ENCODE measurements at places on chromosomes 13 and 19. TPM values are rescaled to one million over a fixed set of nuclear protein-coding genes. Genes with fewer than 3 reads are reported as not detected.

DNA sequence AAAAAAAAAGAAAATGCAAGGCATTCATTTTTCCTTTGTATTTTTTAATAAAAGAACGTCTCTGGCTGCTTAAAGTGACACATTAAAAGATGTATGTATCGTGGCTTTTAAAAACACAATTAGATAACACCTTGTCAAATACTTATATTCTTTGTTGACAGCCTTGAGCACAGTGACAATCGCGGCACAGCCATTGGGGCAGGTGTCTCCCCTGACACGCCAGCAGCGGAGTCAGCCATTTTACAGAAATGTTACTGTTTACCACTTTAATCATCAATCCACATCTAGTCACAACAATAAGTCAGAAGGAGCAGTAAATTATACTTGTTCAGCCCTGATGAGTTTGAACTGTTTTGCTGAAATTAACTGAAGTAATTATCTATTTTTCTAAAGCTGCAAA is 224.1 kb downstream of the ZNF536 start:
- DNase-seq = no peak

DNA sequence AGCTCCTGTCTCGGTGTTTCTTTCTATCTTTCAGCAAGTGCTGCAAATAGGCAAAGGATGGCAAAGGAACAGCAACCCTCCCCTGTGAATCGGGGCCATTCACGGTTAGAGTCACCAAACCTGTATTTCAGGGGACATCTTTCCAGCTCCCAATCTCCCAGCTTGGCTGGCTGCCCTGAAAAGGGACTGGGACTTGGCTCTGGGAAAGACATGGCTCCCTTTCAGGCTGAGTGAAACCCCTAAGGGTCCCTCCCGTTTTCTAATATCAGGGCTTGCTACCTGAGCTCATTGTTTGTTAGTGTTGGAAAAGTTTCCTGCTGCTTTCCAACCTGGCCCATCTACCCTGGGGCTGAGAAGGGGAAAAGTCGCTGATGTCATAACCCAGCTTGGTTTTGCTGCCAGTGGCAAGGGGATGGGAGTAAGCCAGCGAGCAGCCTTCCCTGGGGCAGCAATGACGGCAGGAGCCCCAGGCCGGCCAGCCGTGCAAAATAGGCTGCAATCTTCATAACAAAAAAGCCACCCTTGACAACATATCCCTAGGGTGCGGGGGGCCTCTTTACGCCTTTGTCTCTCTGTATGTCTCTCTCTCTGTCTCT is 29.9 kb downstream of the SERP2 start:
- DNase-seq = no peak

The ZNF726 gene
- 3.2 TPM for total RNA-seq

The KLK2 gene
- 0.53 TPM for total RNA-seq

The CATSPERD gene
- total RNA-seq = not detected

DNA sequence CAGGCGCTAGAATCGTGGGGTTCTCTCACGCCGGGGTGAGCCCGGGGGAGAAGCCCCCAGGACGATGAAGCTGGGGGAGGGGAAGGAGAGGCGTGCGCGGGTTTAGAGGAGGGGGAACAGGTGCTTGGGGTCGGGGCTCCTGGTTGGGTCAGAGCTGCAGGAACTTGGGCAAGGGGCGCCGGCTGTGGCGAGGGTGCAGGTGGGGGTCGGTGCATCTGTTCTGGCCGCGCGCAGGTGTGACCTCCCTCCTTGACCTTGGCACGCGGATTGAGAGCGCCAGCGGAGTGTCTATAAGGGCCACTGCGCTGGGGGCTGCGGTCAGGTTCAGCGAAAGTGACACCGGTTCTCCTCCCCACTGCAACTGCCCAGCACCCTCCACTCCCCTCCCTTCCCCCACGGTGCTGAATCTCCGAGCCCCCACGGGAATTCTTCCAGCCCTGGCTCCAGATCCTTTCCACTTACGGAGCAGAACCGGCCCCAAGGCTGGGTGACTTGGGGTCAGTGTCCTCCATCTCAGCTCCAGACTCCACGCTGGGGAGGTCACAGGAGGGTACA is 618 bp downstream of the TMEM38A start:
- no peak for DNase-seq

The SLITRK6 gene
- 9.0 TPM for total RNA-seq

DNA sequence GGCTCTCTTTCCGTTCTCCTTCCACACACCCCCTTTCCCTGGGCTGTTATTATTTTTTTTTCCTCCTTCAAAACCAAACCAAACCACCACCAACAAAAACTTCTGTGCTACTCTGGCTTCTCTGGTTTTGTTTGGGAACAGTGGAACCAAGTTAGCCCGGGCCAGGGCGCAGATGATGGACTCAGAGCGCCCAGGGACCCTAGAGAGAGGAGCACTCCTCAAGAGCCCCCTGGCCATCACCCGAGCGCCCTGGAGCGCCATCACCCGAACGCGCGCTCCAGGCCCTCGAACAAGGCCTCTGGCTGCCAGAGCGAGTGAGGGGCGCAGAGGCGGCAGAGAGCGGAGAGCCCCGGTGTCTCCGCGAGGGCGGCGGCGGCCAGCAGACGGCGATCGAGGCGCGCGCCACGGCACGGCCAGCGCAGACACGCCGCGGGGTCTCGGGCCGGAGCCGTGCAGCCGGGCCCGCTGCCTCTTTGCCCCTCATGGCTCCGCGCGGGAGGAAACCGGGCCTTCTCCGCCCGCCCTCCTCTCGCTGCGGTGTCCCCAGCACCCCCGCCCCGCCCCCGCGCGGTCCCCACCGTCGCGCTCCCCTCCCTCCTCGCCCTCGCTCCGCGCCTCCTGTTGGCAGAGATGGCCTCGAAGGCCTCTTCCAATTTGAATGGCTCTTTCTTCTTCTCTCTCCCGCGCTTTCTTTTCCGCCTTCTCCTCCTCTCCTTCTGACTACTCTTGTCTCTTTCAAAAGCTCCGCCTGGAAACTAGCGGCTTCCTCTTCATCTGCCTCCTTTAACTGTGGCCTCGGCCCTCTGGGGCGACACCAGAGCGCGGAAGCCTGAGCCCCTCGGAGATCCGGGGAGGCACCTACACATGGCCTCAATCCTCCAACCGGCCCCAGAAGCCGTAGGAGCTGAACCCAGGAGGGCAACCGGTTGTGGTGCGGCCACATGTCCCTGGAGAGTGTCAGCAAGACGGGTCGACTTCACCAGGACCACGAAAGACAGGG is 4.1 kb upstream of the SOX1 start:
- DNase-seq = no peak

DNA sequence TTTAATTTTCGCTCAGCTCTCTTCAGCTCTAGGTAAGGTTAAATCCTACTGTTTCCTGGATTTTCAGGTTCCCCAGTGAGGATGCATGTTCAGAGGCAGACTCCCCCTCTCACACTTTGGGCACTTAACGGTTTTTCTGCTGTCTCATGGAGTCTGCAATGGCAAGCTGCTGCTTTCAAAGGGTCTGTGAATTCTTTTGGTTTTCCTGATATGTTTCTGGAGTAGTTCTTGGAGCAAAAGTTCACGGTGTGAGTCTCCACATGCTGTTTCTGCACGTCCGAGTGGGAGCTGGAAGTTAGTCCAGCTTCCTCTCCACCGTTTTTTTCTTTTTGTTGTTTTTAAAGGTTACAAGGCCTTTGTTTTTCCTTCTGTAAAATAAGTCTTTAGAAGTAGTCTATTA is 35.4 kb downstream of the DNAJC15 start:
- DNase-seq = no peak

DNA sequence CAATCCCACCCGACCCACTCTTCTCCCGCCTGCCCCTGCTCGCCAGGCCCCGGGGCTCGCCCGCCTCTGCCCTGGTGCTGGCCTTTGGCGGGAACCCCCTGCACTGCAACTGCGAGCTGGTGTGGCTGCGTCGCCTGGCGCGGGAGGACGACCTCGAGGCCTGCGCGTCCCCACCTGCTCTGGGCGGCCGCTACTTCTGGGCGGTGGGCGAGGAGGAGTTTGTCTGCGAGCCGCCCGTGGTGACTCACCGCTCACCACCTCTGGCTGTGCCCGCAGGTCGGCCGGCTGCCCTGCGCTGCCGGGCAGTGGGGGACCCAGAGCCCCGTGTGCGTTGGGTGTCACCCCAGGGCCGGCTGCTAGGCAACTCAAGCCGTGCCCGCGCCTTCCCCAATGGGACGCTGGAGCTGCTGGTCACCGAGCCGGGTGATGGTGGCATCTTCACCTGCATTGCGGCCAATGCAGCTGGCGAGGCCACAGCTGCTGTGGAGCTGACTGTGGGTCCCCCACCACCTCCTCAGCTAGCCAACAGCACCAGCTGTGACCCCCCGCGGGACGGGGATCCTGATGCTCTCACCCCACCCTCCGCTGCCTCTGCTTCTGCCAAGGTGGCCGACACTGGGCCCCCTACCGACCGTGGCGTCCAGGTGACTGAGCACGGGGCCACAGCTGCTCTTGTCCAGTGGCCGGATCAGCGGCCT is 4.1 kb downstream of the LRFN3 start:
- DNase-seq = no peak

DNA sequence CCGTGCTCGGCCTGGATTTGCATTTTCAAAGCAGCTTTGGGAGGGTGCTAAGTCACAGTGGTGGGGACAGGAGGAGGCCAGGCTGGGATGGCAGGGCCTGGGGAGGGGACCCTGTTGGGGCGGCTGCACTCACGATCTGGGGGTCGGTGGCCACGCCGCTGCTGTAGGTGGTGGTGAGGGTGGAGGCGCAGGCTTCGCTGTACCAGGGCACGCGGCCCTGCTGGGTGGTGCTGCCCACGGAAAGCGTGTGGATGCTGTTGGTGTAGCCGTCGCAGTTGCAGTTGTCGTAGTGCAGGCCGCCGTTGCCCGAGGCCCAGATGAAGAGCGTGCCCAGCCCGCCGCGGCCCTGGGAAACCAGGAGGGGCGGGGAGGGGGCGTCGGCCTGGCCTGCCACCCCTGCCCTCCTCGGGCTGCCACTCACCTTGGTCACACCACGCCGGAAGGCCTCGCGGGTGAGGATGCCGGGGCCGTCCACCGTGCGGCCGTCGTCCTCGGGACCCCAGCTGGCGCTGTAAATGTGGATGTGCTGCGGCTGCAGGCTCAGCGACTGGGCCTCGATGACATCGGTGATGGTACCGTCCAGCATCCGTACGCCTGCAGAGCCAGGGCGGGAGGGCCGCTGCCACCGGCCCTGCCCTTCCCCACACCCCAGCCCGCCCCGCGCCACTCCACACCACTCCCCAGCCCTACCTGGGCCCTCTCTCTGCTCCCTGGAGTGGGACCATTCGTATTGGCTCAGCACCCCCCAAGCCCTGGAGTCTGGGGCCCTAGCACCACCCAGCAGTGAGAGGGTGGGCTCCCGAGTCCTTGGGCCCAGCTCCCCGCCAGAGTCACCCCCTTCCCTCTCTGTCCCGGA is 3.2 kb downstream of the PCSK4 start:
- no peak for DNase-seq

GRCh38 chr19:37943480-37943879 is 36.5 kb downstream of the SIPA1L3 start:
- no peak for DNase-seq

- peak; percentile 44 for DNase-seq
These were observed 8.2 kb upstream of the MEIS3 start for GRCh38 chr19:47427241-47428176.

- no peak for DNase-seq
These were observed 211.9 kb upstream of the SLC10A2 start for GRCh38 chr13:103277959-103278694.

The APOC4 gene
- not detected for total RNA-seq

The SOX1 gene
- total RNA-seq = not detected

The COX7A1 gene
- total RNA-seq = 1.6 TPM

The TMEM255B gene
- 1.0 TPM for total RNA-seq

DNA sequence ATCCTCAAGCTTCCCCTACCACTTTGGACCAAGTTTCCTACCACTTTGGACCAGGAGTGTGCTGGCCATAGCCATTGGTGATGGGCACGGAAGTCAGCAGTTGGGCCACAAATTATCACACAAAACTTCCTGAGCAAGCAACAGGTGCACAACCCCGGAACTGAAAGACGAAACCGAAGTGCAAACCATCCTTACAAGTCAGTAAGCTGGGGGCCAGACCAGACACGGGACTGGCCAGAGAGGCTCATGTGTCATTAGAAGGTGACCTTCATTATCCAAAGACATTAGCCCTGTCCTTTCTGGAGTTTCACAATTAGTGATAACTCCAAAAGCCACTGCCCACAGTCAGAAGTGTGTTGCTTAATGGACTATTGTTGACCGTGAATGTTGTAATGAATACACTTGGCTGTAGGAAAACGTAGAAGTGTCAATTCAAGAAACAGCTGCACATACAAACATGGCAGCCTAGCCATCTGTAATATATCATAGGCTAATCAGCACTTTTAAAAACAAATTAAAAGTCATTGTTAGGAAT is 244.1 kb upstream of the IRS2 start:
- DNase-seq = no peak

DNA sequence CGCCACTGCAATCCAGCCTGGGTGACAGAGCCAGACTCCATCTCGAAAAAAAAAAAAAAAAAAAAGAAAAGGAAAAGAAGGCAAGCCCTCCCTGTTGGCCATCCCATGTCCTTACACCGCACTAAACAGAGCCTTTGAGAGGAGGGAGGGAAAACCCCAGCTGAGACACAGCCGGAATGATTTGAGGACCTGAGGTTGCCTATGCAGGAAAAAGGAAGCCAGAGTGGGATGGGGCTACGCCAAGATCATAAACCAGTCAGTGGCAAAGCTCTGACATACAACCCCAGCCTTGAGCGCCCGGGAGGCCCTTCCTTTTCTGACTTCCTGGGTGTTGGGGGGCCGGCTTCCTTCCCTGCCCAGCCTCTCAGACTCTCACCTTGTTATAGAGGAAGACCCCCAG is 12.5 kb upstream of the CHERP start:
- DNase-seq = no peak

DNA sequence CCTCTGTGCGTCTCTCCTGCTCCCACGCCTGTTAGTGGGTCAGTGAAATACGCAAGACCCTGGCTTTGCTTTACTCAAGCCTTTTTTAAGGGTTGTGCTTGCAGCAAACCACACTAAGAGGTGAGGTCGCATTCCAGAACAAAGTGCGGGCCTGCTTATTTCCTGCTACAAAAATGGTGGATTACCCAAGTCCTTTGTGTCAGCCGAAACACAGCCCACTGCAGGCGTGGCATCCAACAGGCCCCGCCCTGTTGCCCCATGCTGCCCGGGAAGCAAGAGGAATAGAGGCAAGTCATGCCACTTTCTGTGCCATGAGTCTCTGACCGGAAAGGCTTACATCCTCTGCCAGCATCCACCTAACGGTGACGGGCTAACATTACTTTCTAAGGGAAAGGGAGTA is 7.7 kb upstream of the IRS2 start:
- DNase-seq = peak; percentile 70

The FBN3 gene
- not detected for total RNA-seq

The ZNF791 gene
- total RNA-seq = 11.8 TPM

GRCh38 chr13:38898481-38898880 is 92.2 kb downstream of the STOML3 start:
- no peak for DNase-seq

Data from bronchial epithelial cell (primary cell).